ENCODE measurements at places on chromosomes 13 and 19.

- DNase-seq, result peak; percentile 27
These were observed 1466.1 kb downstream of the UQCRFS1 start for GRCh38 chr19:27746691-27747380.

- peak; percentile 70 for DNase-seq
These were observed 12.5 kb downstream of the ARRDC2 start for GRCh38 chr19:18020212-18021085.

DNA sequence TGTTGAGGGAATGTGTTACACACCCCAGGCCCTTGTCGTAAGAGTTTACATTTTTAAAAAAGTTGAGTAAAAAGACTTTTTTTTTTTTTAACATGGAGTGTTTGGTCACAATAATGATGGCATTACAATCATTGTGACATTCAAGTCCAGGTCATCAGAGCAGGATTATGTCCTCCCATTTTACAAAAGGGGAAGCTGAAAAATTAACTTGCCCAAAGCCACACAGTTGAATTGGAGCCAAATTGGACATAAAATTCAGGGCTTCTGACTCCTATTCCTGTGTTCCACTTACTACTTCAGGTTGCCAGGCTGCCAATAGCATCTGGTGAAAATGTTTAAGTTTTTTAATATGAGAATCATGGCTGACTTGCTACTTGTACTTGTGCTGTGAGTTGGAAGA is 49.3 kb downstream of the DLEU7 start:
- DNase-seq, result no peak

DNA sequence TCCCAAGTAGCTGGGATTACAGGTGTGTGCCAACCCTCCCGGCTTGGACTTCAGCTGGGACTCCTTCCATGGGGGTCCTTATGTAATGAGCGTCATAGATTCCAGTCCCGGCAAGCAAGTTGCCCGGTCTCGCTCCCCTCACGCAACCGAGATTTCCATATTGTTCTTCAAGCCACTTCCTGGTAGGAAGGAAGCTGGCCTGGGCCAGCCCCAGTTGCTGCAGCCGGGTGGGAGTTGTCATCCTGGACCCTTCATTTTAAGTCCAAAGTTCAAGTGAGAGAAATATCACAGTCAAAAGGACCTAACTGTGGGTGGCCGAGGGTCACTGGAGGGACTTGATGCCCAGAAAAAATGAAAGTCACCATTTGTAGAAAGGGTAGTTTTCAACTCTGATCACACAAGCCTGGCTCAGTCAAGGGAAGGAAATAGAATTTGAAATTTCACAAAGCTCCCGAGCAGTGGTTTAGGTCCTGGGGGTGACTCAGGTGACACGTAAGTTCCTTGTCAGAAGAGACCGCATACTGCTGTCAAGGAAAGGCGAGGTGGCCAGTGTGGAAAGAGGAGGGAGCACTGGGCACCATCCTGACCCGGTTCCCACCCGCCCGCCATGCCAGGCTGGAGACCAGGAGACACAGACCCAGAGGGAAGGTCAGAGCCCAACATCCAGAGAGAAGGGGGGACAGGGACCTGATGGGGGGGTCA is 5.3 kb downstream of the FGF21 start:
- DNase-seq, result no peak

GRCh38 chr19:13038306-13039210 is 43.3 kb downstream of the NFIX start:
- DNase-seq, result no peak

- DNase-seq, result peak; percentile 41
These were observed 1.3 kb downstream of the ICAM5 start for GRCh38 chr19:10290876-10291553.

DNA sequence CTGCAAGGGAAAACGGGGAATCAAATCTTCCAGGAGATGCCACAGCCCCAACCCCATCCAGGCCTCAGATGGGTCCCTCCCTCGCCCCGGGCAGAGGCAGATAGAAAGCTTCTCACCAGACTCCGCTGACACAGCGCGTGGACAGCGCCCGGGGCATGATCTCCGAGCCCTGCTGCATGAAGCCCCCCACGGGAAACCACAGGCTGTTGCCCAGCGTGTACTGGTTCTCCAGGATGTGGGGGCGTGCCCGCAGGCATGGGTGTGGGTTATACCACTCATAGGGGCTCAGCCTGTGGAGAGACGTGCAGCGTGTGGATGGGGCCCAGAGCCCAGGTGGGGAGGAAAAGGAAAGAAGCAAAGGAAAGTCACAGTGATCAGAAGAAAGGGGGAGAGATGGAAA is 27.2 kb upstream of the ATP1A3 start:
- DNase-seq, result no peak

DNA sequence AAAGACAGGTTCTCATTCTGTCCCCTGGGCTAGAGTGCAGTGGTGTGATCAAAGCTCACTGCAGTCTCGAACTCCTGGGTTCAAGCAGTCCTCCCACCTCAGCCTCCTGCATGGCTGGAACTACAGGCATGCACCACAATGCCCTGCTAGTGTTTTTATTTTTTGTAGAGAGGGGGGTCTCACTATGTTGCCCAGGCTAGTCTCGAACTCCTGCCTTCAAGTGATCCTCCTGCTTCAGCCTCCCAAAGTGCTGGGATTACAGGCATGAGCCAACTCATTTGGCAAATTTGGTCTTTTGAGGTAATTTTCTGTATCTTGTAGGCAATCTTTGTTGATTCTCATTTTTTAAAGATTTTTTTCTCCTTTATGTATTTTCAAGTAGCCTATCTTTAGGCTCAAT is 205.7 kb downstream of the ZIC5 start:
- DNase-seq, result no peak

- no peak for DNase-seq
These were observed 4.2 kb upstream of the OR7G3 start for GRCh38 chr19:9130965-9131364.

GRCh38 chr13:110341445-110342244 is 34.6 kb downstream of the COL4A2 start:
- no peak for DNase-seq

GRCh38 chr13:98479496-98480003 is 97.4 kb downstream of the STK24 start:
- DNase-seq, result no peak

DNA sequence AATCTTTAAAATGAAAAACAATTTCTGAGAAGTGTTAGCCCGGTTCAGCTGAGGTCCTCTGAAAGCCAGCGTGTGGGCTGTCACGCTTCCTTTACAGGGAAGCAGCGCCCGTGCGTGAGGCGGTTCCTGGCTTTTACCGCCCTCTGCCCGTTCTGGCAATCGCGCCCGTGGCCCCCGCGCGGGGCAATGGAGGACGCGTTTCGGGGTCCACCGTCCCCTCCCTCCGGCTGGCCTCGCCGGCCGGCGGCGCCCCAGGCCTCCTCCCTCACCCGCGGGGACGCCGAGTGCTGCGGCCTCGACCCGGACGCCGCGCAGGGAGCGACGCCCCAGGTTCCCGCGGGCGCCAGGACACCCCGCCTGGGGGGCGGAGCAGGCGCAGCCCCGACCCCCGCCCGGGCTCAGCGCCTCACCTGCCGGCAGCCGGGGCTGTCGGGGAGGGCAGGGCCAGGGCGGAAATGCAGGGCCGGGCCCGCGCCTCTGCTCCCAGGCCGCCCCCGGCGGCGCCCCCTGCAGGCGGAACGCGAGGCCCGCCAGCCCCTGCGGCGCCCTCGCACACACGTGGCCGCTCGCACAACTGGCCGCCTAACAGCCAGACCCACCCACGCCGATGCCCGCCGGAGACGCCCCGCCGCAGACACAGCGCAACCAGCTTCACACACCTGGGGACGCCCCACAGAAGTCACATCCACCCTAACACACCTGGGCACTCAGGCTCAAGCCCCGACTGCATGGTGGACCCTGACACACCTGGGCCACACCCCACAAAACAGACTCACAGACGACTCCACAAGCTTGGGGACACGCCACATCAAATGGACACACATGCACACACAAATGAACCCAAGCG is at the start of gene GGACT:
TSS of gene GGACT (minus strand) at position 459 of the 847 bp plus-strand sequence. CDS start 56,198 bp downstream, outside the sequence.
- DNase-seq, result peak; percentile 78

DNA sequence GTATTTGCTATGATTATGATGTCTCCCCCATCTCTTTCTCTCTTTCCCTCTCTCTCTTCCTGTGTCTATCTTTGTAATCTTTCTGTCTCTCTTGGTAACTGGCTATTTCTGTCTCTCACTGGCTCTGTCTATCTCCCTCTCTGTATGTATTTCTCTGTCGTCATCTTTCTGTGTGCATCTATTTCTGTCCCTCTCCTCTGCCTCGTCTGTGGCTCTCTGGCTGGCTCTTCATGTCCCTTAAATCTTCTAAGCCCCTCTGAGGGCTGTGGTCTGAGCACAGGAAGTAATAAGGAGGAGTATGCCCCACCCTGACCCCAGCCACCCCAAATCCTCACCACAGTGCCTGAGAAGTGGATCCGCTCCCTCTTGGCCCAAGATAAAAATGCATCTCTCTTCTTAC is 104.4 kb downstream of the DNAJC15 start:
- peak; percentile 66 for DNase-seq

DNA sequence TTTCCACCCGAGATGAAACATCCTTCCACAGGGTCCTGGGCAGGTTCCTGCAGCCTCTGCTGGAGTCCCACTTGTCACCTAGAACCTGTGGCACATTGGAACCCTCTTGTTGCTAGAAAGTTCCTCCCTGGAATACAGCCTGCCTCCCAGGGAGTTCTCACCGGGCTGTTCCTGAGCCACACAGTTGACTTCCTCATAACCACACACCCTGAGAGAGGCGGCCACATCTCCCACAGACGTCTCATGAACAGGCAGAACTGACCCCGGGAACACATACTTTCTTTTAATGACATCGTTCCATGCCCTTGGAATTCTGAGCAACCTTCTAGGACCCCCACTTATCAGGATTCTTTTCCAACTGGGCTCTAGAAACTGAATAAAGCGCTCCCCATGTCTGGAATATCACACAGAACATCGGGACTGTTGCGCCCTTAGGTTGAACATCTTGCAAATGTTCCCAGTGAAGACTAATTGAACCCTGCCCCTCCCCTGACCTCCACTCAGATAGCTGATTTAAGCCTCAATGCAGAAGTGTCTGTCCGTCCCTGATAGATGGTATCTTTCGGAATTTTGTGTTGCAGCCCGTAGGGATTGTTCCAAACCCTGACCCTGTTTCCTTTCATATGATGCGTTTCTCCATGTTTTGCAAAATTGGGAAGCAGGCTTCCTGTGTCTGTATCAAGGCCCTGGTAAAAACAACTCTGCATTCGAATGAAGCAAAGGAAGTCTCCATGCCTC is 91.1 kb downstream of the RAB20 start:
- no peak for DNase-seq

DNA sequence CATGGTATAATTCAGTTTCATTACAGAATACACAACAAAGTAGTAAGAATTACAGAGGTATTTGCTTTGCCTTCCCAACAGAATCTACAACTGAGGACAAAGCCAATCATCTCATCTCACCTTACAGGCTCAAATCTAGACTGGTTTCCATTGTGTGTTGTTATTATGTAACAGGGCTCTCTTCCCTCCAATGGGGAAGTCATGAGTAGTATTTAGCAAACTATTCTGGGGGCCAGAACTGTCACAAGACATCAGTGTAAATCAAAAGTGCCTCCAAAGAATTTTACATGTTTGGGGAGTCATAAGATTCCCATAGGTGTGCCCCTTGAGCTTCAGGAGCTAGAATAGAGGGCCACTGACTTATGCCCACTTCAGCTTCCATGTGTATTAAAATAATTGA is 187.0 kb upstream of the EDNRB start:
- no peak for DNase-seq

DNA sequence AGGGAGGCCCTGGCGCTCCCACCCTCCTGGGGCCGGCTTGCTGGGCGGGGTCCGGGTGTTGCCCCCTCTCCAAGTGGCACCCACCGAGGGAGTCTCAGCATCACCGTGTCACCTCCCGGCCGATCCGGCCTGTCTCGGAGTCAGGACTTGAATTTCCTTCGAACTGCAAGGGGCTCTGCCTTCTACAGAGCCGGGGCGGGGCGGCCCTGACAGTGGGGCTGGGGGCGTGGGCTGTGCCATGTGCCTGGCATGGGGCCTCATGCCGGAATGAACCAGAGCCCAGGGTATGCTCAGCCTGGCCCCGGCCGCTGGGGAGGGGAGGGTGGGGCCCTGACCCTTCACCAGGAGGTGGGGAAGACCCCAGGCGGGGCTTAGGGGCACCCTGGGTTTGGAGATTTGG is 47.0 kb upstream of the TCF3 start:
- no peak for DNase-seq

DNA sequence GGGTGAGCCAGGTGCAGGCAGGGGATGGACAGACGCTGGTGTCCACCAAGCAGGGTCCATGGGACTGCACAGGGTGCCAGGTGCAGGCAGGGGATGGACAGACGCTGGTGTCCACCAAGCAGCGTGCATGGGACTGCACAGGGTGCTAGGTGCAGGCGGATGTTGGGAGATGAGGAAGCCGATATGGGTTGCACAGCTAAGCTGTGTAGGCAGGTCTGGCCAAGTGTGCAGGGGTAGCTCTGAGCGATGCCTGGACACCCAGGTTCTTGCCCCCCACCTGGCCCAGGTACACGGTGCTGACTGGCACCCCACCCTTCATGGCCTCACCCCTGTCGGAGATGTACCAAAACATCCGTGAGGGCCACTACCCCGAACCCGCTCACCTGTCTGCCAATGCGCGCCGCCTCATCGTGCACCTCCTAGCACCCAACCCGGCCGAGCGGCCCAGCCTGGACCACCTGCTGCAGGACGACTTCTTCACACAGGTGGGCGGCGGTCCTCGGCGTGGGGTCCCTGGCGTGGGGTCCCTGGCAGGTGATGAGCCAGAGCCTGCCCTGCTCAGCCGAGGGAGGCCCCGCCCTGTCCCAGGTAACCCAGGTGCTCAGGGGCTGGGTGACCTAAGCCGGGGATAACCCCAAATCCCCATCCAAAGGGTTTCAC is 3.9 kb downstream of the PLK5 start:
- DNase-seq, result no peak

GRCh38 chr19:16764793-16765433 is 45.3 kb downstream of the NWD1 start:
- no peak for DNase-seq

DNA sequence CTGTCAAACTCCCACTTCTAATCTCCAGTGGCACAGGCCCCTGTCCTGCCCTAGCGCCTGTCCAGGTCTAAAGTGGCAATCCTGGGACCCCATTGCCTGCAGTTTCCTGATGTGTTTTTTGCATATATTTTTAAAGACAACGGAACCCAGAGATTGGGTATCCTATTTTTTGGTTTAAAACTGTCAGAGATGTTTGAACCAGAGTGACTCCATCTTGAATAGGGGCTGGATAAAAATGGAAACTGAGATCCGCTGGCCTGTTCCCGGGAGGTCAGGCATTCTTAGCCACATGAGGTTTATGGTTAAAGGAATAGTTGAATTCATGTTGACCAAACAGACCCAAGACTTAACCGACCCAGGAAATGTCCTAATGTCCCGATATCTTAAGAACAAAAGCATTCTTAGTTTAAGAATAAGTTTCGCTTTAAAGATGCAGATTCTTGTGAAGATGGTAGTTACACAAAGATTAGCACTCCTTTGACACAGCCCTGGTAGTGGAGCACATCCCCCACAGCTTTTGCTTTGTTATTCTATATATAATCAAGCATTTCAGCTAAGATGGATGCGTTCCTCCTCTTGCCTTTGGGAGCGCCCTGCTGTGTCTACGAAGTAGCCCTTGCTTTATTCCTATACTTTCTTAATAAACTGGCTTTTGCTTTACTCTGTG is 332.1 kb downstream of the UQCRFS1 start:
- DNase-seq, result no peak

Measured in right hindlimb (tissue), 1 donor.